ENCODE measurements at places on chromosomes 16 and 17.

GRCh38 chr16:88477631-88478519 is 24.8 kb downstream of the ZFPM1 start:
- no peak for DNase-seq

DNA sequence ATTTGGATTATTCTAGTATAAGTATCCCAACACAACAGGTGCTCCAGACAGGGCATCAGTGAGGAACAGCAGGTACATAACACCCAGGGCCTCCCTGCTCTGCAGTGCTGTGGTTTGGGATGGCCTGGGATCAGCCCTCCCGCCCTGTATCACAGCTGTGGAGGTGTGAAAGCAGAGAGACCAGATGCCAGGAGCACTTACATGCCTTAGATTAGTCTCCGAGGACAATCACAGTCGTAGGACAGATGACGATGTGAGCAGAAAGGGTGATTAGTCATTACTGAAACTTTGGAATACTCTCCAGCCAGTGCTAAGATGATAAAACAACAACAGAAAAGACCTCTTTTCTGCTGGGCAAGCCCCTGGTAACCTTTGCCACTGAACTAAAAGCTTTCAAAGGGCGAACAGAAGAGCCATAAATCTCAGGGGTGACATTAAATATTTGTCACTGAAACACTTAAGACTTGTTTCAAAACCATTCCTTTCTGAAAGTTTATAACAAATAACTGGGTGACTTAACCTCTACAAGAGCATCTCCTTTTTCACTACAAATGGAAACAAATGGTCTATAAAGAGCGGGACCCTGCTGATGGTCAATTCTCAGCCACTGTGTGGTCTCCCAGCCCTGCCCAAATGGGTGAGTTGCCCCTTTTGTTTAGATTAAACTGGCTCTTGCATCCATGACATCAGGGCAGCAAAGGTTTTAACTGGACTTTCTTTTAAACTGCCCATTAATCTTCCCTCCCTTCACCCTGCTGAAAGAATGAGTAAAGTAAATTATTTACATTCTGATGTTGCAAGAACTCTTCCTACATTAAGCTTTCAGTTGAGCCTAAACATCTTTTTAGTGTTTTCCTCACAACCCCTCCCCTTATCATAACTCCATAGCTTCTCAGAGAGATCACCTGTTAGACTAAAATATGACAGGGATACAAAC is 183.1 kb upstream of the COX10 start:
- no peak for DNase-seq

GRCh38 chr16:84069540-84069939 is 26.9 kb upstream of the SLC38A8 start:
- DNase-seq = no peak

GRCh38 chr16:66750279-66751052 is 943 bp downstream of the DYNC1LI2 start:
- DNase-seq = no peak

DNA sequence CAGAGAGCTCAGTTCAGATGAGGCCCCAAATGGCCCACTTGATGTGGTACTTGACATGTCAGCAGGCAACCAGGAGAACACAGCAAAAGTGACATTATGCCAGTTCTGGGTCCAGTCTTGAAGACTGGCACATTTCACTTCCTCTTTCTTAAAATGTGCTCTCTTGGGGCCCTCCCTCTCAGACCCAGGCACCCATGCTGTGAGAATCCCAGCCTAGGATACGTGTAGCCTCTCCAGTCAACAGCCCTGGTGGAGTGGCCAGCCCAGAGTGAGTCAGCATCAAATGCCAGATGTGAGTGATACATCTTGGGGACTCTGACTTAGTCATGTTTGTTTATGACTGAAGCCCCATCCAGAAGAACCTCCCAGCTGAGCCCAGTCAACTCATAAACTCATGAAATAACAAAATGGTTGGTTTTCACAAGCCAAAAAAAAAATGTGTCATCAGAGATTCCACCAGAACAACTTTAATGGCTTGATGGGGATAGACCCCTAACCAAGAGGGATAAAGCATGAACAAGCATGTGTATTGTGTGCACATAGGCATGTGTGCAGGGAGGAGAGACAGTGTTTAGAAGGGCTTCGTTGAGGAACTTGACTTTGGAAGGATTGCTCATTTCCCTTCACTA is 82.5 kb upstream of the TNRC6C start:
- DNase-seq = no peak

DNA sequence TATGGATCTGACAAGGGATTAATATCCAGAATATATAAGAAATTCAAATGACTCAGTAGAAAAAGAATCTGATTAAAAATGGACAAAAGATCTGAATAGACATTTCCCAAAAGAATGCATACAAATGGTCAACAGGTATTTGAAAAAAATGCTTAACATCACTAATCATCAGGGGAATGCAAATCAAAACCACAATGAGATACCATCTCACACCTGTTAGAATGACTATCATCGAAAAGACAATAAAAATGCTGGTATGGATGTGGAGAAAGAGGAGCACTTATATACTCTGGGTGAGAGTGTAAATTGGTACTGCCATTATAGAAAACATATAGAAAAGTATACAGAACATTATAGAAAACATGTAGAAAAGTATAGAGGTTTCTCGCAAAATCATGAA is 16.4 kb upstream of the HS3ST2 start:
- DNase-seq = no peak

DNA sequence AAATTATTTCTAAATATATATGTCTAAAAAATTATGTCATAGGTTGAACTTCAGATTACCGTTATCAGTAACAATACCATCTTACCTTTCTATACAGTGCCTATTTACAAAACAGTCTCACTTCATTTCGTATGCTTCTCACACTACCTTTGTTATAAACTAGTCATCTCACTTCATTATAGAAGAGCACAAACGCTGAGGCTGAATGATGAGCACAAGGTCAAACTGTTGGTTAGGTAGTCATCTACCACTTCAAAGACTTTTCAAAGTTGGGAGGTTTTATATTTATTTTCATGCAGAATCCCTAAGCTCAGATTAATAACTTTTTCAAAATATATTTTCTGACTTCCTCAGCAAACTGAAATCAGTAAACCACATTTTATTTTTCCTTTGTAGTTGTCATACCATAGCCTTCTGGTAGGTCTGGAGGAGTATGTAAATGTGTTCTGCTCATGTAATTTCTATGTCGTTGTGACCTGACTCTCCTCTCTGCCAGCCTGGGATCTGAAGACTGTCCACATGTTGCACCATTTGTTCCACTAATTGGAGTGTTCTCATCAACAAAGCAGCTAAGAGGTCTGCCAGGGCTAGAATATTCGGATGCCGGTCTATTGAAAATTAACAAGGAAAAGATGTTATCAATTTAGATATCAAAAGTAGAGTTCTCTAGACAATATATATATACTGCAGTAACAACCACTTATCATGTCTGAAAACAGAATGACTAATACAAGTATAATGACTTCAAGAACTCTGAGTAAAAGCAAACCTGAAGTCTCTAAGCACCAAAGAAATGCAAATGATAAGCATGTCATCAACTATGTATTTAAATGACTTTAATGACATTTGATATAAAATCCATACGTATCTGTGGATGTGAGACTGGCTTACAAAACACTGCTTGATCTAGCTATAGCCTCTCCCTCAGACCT is 73.9 kb downstream of the CEP95 start:
- DNase-seq = no peak
